ENCODE measurements at places on chromosomes 4 and X.

DNA sequence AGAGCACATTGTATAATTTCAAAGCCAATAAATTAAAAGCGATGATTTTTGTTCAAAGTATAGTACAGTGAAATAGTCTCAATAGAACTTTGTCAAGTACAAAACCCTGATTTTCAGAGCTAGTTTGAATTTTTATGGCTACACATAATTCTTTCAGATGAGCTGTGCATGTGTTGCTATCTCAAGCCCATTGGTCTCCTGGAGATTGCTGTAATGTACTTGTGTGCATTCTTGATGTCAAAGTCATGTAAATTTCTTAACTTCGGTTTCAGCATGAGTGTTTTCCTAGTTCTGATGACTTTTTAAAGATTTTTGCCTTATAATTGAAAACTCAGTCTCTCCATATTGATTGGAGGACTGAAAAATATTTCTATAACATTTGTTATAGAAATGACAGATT lies 200.8 kb downstream of the CEP135 start:
- no peak for DNase-seq

GRCh38 chrX:148354916-148355315 lies 145.5 kb upstream of the AFF2 start:
- DNase-seq = no peak

DNA sequence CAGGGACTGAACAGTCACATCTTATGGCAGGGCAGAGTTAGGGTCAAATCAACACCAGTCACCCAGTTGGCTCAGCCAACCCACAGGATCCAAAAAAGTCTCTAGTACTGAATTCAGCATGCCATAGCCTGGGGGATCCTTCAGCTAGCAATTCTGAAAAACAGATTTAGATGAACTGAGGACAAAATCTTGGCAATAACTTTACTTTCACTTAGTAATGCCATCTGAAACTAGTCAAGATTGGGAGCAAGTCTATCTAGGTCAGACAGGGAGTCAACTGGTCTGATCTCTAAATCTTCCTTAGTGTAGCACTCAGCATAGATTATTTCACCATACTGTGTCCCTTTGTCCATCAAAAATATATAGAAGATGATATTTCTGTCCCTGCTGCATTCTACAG lies 76.0 kb downstream of the HHIP start:
- no peak for DNase-seq

- no peak for DNase-seq
Measured at GRCh38 chr4:137934911-137935310, 307.2 kb downstream of the SLC7A11 start.

- no peak for DNase-seq
Measured at GRCh38 chr4:1246901-1247863, 1.7 kb downstream of the CTBP1 start.

DNA sequence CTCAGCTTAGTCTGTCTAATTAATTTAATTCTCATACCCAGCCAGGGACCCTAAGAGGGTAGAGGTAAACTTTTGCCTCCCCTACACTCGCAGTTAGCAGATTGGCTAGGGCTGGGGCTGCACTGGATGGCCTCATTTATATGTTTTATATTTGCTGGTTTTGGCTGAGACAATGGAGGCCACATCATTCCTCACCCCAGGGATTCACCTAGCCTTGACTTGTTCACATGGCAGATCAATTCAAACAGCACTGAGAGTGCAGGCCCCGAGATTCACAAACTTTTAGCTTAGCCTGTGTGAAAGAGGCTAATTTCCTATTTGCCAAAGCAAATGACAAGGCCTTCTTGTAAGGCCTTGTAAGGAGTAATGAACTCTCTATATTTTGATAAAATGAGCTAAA lies 844.4 kb downstream of the ARAP2 start:
- no peak for DNase-seq

DNA sequence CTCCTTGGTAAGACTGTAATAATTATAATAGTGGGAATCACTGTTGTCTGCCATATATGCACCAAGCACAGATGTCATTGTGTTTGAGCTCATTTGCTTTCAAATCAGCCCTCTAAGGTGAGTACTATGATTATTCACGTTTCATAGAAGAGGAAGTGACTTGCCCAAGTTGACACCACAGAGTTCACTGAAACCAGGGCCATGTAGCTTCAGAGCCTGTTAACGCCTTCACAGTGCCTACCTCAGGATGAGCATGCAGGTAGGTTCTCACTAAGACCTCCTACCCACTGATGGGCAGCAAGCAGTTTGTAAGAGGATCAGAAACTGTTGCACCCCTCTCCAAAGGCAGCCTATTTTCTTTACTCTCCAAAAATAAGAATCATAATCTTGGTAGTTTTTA lies 27.4 kb downstream of the TMPRSS11A start:
- DNase-seq = no peak
